ENCODE measurements at places on chromosomes 1 and 21. TPM values are rescaled to one million over a fixed set of nuclear protein-coding genes. Genes with fewer than 3 reads are reported as not detected.

GSTM5 gene
- total RNA-seq, result 4.8 TPM

TFF3 gene
- total RNA-seq, result not detected

DNASE2B gene
- total RNA-seq, result not detected

OR10J1 gene
- total RNA-seq, result not detected

FALEC gene
- not detected for total RNA-seq

SPRR5 gene
- not detected for total RNA-seq

TBX15 gene
- not detected for total RNA-seq

DNA sequence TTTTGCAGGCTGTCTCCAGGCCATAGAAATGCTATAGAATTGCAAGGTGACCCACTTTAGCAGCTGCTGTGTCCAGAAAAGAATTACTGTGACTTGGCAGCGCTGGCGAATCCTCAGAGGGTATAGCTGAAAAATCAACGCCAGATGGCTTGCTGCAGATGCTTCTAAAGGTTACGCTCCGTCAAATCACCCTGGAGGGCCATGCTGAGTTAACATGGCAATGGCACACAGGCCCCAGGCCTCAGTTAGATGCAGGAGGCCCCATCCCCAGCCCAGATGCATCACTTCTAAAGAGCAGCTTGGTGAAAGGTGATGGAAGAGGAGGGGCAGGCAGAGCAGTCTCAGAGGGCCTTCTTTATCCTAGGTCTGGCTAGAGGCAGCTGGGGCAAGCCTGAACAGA, 18.0 kb downstream of the KIAA1614 start:
- DNase-seq, result no peak

GRCh38 chr1:176670853-176671252, 207.9 kb downstream of the PAPPA2 start:
- peak; percentile 40 for DNase-seq

GRCh38 chr1:168430321-168430720, 113.5 kb downstream of the XCL2 start:
- no peak for DNase-seq

DNA sequence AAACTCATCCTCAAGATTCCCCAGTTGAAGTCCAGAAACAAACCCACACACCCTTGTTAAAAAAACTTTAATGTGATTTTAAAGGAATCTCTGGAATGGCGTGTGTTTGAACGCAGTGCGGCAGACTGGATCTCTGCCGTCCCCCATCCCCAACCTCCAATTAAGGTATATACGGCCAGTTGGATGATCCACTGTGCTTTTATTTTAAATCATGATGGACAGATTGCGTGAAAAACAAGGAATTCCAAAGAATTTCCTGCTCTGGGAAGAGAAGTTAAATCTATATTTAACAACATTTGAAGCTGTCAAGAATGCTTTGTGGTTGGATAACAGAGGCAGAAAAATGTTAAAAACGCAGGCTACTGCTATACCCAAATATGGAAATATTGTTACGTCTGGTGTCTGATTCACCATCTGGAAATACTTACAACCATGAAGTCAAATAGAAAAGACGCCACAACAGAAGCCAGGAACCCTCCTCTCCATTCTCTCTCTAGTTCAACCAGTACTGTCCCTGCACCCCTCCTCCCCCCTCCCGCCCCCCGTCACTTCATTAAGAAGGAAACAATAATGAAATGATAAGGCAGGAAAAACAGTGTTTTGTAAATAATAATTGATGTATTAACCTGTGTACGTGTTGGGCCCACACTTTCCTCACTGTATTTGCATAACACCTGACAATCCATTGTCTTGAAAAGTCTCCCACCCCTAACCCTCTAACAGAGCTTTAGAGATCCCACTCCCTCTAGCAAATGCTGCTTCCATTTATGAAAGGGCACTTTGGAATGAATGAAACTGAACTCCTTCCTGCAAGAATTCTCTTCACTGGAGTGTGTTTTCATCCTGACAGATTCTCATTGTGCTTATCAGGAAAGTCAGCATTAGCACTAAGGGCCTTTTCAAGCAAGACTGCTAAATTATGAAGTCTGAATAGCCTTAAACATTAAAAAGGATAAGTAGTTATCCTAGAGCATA, 2.0 kb upstream of the CCN1 start:
- DNase-seq, result peak; percentile 54

GRCh38 chr1:172416496-172417035, 3.9 kb upstream of the C1orf105 start:
- no peak for DNase-seq

DNA sequence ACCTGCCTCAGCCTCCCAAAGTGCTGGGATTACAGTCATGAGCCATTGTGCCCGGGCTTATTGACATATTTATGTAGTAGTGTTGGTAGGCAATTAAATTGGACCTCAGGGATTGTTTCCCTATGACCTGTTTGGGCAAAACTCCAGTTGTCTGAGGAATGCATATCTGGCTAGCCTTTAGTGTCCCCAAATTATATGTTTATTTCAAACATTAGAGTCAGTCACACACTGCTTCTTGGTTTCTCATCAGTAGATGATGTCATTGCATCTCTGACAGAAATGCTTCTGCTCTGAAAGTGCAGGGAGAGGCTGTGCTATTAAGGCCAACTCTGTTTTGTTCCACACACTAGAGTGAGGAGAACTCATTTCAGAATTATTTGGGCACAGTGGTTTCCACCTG, 12.5 kb downstream of the PIP5K1A start:
- DNase-seq, result no peak

DNA sequence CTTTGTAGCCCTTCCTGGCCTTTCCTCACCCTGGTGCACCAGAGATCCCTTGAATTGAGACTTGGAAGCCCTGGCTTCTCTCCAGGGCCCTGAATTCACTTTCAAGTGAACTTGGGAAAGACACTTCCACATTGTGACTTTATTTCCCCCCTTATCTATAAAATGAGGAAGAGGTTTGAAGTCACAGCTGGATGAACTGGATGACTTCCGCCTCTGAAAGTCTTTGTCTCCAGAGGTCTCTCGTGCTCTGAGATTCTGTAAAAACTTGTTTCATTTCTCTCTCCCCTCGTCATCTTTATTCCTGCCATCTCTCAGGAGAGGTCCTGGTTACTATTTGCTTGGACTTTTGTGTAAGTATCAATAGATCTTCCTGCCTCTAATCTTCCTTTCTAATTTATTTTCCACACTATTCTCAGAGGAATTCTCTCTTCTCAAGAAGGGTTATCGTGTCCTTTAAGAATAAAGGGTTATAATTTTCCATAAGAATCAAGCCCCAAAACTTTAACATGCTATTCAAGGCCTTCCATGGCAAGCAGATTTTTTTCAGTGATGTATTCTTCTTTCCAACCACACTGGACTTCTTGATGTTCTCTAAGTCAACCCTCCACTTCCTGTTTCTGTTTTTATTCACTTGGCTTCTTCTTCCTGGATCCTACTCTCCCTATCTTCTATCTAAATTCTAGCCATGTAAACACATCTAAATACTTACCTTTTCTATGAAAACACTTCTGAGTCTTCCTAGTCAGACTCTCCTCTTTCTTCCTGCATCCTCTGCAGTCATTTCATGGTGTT, 6.5 kb upstream of the RPTN start:
- no peak for DNase-seq

GRCh38 chr1:67764633-67765032, 68.6 kb downstream of the GNG12 start:
- DNase-seq, result no peak

DNA sequence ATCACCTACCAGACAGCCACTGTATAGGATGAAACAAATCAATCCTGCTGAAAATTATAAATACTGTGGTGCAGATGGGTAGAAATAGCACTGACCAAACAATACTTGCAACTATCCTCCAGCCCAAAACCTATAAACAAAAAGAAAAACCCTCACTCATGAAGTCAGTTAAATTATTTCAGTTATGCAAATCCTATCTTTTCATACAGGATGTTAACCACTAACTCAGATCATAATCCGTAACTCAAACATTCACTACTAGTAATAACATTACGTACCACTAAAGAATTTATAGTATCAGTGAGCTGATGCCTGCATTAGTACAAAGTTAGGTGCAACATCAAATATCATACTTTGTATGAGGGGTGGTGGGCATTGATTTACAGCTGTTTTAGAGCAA, 2.6 kb downstream of the NDC1 start:
- no peak for DNase-seq

- no peak for DNase-seq
Observed at GRCh38 chr1:76763738-76764137, 103.5 kb upstream of the ST6GALNAC5 start.

- DNase-seq, result no peak
Observed at GRCh38 chr1:236421022-236421421, 26.9 kb downstream of the EDARADD start.

DNA sequence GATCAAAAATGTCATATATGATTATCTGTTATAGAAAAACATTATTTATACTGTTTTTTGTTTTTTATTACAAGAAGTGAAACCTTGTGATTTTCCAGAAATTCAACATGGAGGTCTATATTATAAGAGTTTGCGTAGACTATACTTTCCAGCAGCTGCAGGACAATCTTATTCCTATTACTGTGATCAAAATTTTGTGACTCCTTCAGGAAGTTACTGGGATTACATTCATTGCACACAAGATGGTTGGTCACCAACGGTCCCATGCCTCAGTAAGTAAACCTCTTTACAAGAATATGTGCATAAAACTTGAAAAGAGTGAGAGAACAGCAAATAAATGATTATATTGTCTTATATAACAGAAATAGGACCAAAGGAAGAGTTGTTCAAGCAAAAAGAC, 14.5 kb downstream of the CFHR4 start:
- DNase-seq, result peak; percentile 41

DNA sequence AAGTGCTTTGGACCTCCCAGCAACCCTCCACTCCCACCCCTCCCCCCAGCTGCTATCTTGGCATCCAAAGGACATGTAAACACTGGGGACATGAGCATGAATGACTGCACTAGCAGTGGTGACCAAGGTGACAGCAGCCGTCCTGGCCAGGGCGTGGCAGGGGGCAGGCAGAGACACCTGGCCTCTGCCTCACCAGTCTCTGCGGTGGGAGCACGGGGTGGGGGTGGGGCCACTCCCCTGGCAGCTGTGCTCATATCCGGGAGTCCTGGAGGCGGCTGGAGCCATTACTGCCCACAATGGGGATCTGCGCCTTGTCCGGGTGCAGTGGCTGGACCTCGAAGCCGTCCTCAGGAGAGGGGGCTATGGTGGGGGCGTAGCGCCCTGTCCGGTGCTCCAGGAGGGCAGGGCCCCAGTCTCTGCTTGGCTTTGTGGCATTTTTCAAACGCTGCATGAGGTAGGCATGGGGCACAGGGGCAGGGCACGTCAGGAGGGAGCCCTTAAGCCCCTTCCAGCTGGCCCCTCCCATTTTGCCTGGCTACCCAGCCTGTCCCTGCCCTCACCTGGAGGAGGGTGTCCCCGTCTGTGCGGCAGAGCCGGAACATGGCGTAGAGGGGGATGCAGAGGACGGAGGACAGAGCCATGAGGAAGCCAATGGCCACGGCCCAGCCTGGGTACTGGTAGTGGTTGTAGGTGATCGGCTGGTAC, 6.0 kb downstream of the CCDC24 start:
- no peak for DNase-seq

- no peak for DNase-seq
Observed at GRCh38 chr1:218658269-218658668, 313.1 kb downstream of the TGFB2 start.

DNA sequence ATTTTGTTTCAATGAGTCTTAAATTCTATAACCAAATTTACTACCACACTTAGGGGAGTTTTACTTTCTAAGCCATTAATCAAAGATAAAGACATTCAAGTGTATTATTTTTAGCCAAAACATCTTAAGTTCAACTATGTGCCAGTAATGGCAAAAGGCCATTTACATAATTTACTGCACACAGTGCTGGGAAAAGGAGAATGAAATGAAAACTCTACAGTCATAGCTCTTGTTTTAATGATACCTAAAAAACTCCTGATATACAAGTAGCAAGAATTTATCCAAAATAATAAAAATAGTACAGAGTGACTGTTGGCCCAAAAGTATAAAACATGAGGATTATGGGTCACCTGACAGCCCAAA, 42.4 kb upstream of the C1orf198 start:
- no peak for DNase-seq

DNA sequence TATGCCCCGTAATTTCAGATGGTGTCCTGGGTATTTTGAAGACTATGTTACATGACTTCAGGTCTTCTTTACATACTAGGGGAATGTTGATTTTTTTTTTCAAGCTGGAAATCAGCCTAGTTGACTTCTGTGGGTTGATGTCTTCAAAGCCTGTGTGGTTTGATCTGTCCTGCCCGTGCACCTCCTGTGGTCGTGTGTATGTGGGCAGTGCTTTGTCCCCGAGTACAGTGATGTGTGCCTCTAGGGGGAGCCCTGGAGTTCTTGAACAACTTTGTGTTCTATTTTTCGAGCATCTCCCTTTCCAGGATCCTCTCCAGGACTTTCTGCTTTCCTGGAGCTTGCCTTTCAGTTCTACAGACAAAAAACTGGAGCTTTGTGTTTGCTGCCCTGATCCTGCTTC, 28.9 kb downstream of the OBSCN start:
- peak; percentile 94 for DNase-seq

DNA sequence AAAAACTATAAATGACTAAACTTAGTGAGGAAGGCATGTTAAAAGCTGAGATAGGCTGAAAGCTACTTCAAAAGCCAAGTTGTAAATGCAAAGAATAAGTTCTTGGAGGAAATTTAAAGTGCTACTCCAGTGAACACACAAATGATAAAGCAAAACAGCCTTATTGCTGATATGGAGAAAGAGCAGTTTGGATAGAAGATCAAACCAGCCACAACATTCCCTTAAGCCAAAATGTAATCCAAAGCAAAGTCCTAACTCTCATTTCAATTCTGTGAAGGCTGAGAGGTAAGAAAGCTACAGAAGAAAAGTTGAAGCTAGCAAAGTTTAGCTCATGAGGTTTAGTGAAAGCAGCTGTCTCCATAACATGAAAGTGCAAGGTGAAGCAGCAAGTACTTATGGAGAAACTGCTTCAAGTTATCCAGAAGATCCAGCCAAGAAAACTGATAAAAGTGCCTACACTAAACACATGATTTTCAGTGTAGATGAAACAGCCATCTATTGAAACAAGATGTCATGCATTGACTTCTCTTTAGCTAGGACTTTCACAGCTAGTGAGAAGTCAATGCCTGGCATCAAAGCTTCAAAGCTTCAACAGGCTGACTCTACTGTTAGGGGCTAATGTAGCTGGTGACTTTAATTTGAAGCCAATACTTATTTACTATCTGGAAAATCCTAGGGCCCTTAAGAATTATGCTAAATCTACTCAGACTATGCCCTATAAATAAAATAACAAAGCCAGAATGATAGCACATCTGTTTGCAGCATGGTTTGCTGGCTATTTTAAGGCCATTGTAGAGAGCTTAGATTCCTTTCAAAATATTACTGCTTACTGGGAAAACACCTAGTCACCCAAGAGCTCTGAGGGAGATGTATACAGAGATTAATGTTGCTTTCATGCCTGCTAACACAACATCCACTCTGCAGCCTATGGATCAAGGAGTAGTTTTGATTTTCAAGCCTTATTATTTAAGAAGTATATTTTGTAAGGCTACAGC, 188.6 kb downstream of the EIF4G3 start:
- no peak for DNase-seq

- no peak for DNase-seq
Observed at GRCh38 chr1:54764922-54765561, 719 bp upstream of the PARS2 start.

DNA sequence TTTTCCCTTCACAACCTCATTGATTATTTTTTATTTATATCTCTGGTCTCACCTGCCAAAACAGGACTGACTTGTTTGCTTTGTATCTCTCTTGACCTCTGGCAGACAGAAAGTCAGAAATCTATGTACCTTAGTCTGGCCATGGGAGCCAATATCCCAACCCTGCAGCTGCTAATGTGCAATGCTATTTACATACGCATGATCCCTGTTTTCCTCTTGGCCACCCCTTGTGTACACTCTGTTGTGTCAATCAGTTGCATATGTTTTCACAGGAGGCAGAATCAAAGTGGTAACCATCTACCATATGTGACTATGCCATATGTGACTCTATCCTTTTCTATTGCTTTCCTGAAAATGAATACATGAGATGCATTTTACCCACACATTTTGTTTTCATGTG, 688.8 kb downstream of the PLA2G4A start:
- DNase-seq, result no peak

All from GM23338 (cell line).